ENCODE measurements at places on chromosomes 2 and 18. TPM values are rescaled to one million over a fixed set of nuclear protein-coding genes. Genes with fewer than 3 reads are reported as not detected.

The SPDYA gene
- total RNA-seq, result 2.0 TPM

DNA sequence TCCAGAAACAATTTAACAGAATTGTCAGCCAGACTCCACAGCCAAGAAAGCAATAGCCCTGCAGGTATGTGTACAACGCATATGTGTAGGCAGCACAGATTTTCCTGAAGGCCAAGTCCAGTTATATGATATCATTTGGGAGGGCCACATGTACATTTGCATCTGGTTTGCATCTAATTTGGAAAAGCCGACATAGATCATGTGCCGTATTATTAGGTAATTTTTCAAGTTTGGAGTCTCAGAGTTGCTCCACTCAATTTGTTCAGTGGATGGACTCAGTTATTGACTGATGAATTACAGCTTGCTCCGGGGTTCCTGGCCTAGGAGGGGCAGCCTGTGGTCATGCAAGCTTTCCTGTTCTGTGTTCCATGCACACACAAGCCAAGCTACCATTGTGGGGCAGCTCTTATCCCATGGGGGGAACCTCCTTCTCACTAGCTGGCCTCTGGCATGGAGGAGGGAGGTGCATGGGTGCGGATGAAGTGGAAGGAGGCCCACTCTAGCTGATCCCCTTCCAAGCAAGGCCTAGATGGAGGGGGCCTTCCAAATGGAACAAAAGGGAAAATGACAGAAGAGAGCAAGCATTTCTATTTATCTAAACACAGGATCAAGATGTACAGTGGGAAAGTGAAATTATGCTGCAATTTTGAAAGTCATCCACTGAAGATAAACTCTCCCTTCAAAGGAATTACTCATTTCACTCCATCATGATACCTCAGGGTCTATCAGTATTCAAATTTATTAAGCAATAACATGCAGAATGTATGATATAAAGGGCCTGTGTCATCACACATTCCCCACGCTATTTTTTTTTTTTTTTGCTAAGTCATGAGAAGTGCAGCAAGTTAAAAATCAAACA, 202.6 kb upstream of the SMAD2 start:
- no peaks in the 10 kb centered on the region for H3K36me3 ChIP-seq
- no peak for DNase-seq
- H3K27ac ChIP-seq, result no peak overlapping the region
- H3K4me1 ChIP-seq, result peaks cover 9% of the 10 kb centered on the region
- no peak overlapping the region for H3K4me3 ChIP-seq

DNA sequence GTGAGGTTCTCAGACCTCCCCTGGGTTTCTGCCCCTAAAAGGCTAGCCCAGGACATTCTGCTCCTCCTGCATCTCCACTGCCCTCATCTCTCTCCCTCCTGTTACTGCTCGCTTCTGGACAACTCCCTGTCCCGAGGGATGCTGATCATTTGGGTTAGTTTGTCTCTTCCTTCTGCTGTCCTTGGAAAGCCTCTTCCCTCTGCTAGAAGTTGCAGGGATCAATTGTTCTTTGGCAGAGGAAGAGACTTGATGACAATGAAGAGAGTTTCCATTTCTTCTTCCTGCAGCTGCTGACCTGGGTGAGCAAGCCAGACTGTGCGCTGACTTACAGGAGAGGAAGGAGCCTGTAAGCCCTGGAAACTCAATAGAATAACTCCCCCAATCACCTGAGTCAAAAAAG, 68.9 kb downstream of the RDH14 start:
- no peak overlapping the region for H3K4me3 ChIP-seq
- no peaks in the 10 kb centered on the region for H3K36me3 ChIP-seq
- no peak overlapping the region for H3K27ac ChIP-seq
- H3K4me1 ChIP-seq, result no peaks in the 10 kb centered on the region

GRCh38 chr2:119409506-119409905, 22.1 kb upstream of the TMEM37 start:
- H3K27me3 ChIP-seq, result no peaks in the 10 kb centered on the region
- peaks cover 5% of the 10 kb centered on the region for H3K36me3 ChIP-seq
- no peak overlapping the region for H3K4me3 ChIP-seq
- no peak overlapping the region for H3K27ac ChIP-seq
- no peaks in the 10 kb centered on the region for H3K4me1 ChIP-seq

The ITGB6 gene
- 84.8 TPM for total RNA-seq

GRCh38 chr2:47720559-47720958, 62.4 kb upstream of the MSH6 start:
- no peak for DNase-seq
- no peak overlapping the region for H3K27ac ChIP-seq
- no peak overlapping the region for H3K4me3 ChIP-seq
- no peaks in the 10 kb centered on the region for H3K4me1 ChIP-seq
- H3K27me3 ChIP-seq, result peaks cover 27% of the 10 kb centered on the region

GRCh38 chr2:120177001-120177621, 46.1 kb downstream of the TMEM185B start:
- no peaks in the 10 kb centered on the region for H3K27me3 ChIP-seq
- H3K27ac ChIP-seq, result no peak overlapping the region
- no peaks in the 10 kb centered on the region for H3K4me1 ChIP-seq

The TUBA4B gene
- total RNA-seq, result not detected

DNA sequence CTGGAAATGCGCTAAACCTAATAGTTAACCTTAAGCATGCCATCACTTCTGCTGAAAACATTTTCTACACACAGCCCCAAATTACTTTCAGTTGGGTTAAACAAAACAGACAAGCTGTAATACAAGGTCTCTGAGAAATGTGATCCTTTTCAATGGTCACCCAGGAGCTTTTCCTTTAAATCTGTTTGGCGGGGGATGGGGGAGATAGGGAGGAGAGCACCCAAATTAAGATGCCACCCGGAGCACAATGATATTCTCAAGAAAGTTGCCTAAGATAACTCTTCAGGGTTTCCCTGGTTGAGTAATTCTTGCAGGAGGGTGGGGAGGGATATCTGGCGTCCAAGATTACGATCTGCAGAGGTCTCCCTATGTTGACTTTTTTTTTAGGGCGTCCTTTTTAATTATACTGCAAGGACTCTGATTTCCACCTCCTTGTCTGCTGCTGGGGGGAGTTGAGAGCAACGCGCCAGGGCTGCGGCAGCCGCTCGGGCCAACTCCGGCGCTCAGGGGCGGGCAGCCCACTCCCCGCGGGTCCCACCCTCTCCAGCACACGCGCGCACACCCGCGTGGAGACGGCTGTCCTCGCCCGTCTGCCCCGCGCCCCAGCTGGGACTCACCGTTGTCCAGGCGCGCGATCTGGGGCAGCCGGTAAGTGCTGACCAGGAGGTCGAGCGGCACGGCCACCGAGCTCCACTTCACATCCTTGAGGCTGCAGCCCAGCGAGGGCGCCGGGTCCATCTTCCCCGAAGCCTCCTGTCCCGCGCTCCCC, 807 bp downstream of the GAREM1 start:
- peak overlapping the region; percentile 80 for H3K4me3 ChIP-seq
- peak overlapping the region; percentile 48 for H3K27ac ChIP-seq
- H3K36me3 ChIP-seq, result peaks cover 37% of the 10 kb centered on the region
- no peak for DNase-seq

DNA sequence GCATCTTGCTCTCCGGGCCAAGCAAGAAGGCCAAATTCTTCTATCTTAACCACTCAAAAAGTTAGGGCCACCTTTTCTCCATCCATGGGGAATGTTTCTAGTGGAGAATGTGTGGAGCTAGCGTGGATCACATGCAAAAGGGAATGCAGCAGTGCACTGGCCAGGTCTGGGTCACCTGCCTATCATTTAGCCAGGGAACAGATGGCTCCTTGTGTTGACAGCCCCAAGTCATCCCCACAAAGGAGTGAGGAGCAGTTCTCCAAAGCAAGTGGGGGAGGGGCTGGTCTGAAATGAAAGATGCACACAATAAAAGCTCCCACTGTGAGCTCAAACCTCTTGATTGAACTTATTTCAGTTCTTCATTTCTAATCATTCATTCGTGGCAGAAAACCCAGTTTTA, 19.1 kb downstream of the EPB41L3 start:
- no peak overlapping the region for H3K27ac ChIP-seq
- no peaks in the 10 kb centered on the region for H3K36me3 ChIP-seq
- H3K4me3 ChIP-seq, result no peak overlapping the region
- no peak for DNase-seq

The CHN1 gene
- 1.3 TPM for total RNA-seq

- H3K4me3 ChIP-seq, result peak overlapping the region; percentile 66
- peaks cover 40% of the 10 kb centered on the region for H3K4me1 ChIP-seq
- DNase-seq, result peak; percentile 96
- peaks cover 31% of the 10 kb centered on the region for H3K36me3 ChIP-seq
Measured at GRCh38 chr18:49849331-49850217, 36.2 kb upstream of the ACAA2 start.

The PAX8 gene
- 14.5 TPM for total RNA-seq

- H3K27me3 ChIP-seq, result peaks cover 14% of the 10 kb centered on the region
- H3K27ac ChIP-seq, result no peak overlapping the region
- DNase-seq, result no peak
- H3K36me3 ChIP-seq, result peaks cover 5% of the 10 kb centered on the region
- no peak overlapping the region for H3K4me3 ChIP-seq
- H3K4me1 ChIP-seq, result no peaks in the 10 kb centered on the region
Measured at GRCh38 chr2:168432100-168432499, 24.0 kb upstream of the CERS6 start.

- peaks cover 98% of the 10 kb centered on the region for H3K27me3 ChIP-seq
- no peak for DNase-seq
- H3K27ac ChIP-seq, result no peak overlapping the region
- H3K4me3 ChIP-seq, result no peak overlapping the region
Measured at GRCh38 chr2:120423167-120423943, 77.4 kb downstream of the INHBB start.

DNA sequence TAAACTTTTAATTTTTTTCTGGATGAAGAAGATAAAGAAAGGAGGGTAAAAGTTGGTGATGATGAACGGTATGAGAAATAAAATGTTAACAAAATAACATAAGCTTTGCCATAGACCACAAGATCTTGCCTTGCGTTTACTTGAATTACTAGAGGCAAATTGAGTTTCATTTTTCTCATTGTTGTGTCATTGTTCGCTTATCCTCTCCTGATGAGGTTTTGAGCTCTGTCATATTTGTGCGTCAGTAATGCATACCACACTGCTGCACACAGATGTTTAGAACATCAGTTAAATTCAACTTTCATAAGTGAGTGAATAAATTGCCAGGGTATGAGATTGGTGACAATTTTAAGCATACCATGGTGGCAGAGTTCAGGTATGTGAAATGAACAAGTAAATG, 843.6 kb downstream of the SUCLG1 start:
- DNase-seq, result no peak
- no peaks in the 10 kb centered on the region for H3K27me3 ChIP-seq

The CHMP1B gene
- 47.2 TPM for total RNA-seq

DNA sequence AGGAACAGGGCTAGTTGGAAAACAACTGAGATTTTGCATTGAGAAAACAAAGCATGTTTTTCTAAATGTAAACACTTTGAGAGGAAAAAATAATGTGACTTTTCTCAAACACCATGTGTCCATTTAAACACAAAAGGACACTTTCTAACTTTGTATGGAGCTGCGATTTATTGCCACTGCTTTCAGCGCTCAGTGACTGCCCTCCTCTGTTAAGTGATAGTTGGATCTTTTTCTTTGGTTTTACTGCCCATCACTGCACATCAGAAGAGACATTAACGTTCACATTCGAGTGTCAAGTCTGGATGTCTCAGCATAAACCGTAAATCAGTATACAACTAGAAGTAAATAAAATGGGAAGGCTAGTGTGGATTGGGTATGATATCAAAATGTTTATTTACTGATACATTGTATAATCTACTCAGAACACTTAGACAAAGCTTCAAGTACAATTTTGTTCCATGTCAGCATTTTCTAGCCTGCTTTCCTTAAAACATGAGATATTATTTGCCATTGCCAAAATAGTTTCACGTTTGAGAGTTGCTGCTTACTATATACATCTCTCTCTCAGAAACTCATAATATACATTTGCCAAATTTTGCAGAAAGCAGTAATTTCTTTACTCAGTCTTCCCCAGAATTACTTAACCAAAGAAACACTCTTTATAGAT, 237.6 kb downstream of the IKZF2 start:
- H3K27ac ChIP-seq, result peak overlapping the region; percentile 95
- H3K36me3 ChIP-seq, result peaks cover 10% of the 10 kb centered on the region
- peaks cover 59% of the 10 kb centered on the region for H3K4me1 ChIP-seq

The CFAP65 gene
- 1.3 TPM for total RNA-seq
